ENCODE measurements at places on chromosomes 7 and 10.
A peak's percentile ranks its signal among the peaks of the same experiment; 100 is the strongest.

GRCh38 chr7:126462405-126462804 is 790.3 kb downstream of the GRM8 start:
- no peak for DNase-seq

GRCh38 chr10:9853405-9854355 is 1164.0 kb upstream of the CELF2 start:
- no peak for DNase-seq

- no peak for DNase-seq
Measured at GRCh38 chr10:72275351-72276012, 1.8 kb downstream of the DDIT4 start.

DNA sequence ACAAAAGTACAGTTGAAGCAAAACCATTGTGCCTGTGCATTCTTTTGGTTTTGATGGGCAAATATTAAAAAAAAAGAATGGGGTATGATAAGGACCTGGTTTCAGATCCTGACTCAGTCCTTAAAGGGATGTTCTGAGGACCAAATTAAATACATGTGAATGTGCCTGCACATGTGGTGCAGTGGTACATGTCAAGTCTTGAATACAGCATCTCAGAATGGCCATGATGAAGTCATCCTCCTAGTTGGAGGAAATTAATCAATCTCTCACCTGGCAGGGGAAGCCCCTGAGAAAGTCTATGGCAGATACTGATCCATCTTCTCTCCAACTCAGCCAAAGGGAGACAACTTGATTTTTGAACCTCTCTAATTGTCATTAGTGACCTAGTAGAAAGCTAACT is 207.0 kb downstream of the SUGCT start:
- no peak for DNase-seq

GRCh38 chr10:87092861-87093631 is 1.6 kb downstream of the GLUD1 start:
- peak; percentile 51 for DNase-seq

DNA sequence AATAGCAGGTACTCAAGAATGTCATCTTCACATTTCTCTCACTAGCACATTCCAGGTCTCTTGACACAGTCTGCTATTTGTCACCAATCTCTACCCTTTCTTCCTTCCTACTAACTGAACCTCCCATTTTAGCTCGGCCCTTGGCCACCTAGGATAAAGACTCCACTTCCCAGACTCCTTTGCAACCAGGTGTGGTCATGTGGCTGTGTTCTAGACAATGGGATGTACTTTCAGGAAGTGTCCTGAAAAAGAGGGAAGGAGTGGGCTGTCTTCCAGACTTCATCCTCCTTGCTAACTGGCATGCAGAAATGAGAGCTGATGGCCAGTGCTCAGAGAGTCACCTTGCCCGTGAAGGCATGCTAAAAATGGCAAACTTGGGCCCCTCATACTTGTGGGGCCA is 139.2 kb downstream of the AMPH start:
- no peak for DNase-seq

GRCh38 chr10:34547291-34547690 is 267.8 kb downstream of the PARD3 start:
- no peak for DNase-seq

DNA sequence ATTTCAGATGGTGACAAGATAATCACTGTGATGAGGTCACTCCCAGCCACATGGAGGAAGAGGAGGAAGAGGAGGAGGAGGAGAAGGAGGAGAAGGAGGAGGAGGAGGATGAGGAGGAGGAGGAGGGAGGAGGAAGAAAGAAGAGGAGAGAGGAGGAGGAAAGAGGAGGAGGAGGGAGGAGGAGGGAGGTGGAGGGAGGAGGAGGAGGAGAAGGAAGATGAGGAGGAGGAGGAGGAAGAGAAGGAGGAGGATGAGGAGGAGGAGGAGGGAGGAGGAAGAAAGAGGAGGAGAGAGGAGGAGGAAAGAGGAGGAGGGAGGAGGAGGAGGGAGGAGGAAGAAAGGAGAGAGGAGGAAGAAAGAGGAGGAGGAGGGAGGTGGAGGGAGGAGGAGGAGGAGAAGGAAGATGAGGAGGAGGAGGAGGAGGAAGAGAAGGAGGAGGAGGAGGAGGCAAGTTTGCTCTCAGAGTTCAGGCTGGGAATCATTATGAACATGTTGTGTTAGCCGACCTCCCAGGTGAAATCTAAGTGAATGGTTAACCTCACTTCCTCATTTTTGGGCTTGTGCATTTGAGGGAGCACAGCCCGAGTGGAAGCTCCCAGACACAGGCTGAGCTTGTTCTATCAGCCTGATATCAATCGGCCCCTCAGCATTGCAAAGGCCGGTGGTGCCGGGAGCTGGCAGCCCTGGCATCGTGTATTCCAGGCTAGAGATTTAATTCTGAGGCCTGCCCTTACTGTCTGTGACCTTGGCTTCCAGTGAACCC is 236.2 kb upstream of the PITRM1 start:
- no peak for DNase-seq

DNA sequence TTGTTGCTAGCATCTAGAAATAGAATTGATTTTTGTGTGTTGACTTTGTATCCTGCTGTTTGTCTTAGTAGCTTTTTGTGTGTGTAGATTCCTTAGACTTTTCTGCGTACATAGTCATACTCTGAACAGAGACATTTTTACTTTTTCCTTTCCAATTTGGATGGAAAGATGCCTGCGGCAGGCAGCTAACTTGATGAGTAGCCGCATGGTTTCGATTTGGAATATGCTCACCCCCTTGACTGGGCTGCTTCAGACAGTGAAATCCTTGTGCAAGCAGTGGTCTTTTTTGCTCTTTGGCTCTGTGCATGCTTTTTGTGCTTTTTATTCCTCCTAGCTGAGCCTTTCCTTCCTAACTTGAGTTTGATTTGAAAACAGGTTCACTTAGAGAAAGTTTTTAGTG is 71.8 kb downstream of the HHEX start:
- DNase-seq = peak; percentile 19

- DNase-seq = no peak
Measured at GRCh38 chr10:47383261-47384147, 589 bp downstream of the ZNF488 start.

GRCh38 chr7:137020351-137020750 is 151.9 kb downstream of the CHRM2 start:
- DNase-seq = no peak

- DNase-seq = peak; percentile 17
Measured at GRCh38 chr10:34615770-34616169, 199.3 kb downstream of the PARD3 start.

DNA sequence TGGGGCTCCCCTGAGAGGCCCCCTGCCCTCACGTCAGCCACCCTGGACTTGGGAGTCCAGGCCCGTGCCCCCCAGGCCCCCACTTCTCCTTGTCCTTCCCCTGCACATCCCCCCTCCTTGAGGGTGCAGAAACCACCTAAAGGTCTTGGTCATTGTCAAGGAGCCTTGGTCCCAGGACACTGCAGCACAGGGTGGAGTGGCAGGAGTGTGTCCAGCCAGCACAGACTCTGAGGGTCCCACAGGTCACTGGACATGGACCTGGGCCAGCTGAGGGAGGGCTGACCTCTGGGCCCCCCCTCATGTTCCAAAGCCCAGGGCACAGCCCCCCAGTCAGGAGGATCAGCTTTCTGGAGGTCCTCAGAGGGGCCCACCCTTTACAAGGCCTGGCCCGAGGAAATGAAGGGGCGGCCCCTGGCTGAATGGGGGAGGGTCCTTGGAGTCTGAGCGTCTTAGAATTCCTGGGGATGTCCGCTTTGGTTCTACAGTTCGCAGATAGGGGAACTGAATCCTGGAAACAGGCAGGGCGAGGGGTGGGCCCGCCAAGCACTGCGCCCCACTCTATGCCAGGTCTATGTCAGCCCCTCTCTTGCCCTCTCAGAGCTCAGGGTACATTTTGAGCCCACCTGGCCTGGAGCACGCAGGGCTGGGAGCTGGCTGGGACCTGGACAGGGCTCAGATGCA is 54.0 kb downstream of the PWWP2B start:
- no peak for DNase-seq

- no peak for DNase-seq
Measured at GRCh38 chr10:111087968-111088505, 11.2 kb downstream of the ADRA2A start.

DNA sequence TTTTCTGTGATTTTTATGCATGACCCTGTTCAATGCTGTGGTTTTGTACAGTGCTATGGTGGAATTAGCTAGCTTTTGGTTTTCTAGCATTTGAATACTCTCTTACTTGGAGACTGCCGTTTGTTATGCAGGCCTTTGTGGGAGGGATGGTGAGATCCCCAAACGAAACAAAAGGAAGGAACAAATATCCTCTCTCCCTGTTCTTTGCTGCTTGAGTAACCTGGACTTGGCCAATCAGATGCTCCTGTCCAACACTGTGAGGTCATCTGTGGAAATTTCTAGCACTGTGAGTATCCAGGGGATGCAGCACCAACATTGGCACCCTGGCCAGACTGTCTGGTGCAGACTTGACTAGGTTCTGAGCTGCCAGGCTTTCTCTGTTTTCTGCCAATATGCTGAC is 314.4 kb downstream of the ANKRD30A start:
- no peak for DNase-seq

DNA sequence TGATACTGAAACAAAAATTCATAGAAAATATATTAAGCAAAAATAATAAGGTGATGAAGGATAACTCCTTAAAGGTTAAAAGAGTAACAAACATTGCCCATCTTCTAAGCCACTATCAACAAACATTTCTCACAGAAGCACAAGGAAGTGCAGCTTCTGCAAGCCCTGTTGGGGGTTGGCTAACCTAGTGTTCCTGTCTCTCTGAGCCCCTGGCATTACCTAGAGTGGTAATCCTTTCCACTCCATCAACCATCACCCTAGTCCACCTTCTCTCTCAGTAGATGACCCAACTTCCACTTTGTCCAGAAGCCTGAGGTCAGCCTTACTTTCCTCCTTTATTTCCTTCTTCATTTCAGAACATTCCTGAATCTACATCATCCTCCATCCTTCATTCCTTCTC is 59.7 kb downstream of the HIPK2 start:
- no peak for DNase-seq

GRCh38 chr7:140033036-140033435 is 29.7 kb downstream of the PARP12 start:
- peak; percentile 77 for DNase-seq

DNA sequence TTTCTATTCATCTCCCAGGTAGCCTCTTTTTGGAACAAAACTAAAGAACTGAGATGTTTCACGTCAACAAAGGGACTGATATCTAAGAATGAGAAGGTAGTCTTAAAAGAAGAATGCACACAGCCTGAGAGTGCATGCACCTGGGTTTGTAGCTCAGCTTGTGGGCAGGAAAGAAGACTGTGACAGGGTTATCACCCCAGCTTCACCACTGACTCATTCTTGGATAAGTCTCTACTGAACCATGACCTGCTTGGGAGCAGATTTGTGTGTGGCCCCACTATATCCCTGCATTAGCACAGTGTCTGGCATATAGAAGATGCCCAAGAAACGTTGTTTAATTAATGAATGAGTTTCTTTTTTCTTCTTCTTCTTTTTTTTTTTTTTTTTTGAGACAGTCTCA is 187.5 kb downstream of the GPAM start:
- no peak for DNase-seq

- no peak for DNase-seq
Measured at GRCh38 chr10:94490789-94491039, 54.9 kb upstream of the HELLS start.

GRCh38 chr7:24141874-24142509 is 142.0 kb upstream of the NPY start:
- peak; percentile 10 for DNase-seq

- no peak for DNase-seq
Measured at GRCh38 chr10:78860260-78860914, 208.4 kb upstream of the ZMIZ1 start.

DNA sequence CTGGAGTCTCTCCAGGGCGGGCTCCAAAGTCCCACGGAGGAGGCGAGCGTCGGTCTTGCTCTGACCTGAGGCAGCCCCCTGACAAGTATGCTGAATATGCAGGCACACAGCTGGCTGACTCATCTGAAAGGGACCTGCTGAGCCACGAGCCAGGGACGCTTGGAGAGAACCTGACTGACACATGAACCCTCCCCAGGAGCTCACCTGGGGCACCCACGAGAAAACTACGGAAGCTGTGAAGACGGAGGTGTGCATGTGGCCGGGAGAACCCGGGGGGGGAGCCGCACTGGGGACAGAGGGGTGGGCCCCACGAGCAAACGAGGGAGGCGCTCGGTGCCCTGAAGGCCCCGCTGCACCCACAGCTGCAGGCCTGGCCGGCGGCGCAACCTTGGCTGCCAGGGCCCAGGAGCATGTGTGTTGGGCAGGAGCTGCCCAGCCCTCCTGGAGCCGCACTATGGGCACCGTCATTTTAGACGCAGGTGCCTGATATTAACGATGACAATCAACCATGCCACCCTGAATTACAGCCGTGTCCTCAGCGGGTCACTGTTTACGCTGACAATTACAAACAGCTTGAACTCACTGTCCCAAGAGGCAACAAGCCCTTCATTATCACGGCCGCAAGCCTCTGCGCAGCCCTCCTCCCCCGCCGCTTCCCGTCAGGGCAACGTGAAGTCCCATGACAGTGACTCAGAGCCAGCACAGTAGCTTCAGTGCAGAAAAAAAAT is 64.7 kb downstream of the DIP2C start:
- peak; percentile 47 for DNase-seq

GRCh38 chr7:1812509-1813393 is 142.7 kb downstream of the ELFN1 start:
- no peak for DNase-seq

- no peak for DNase-seq
Measured at GRCh38 chr10:36224431-36224985, 582.4 kb upstream of the FZD8 start.

DNA sequence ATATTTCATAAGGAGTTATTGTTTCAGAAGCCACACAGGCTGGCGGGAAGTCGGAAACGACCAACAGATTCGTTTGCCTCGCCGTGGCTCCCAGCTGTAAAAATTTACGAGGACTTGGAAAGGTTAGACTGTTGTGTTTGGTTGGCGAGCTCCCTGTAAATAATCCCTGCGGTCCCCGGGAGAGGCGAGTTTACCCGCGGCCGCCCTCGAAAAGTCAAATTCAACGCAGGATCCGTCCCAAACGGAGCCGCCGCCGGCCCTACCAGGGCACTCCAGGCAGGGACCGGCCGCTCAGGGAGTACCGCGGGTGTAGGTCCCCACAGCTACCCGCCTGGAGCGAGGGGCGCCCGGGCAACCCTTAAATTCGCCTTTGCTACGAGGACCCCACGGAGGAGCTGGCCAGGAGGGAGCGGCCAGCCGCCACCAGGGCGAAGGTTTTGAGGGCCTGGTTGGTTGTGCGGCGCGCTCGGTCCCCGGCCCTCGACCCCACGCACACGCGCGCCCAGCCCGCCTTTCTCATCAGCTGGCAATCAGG is 726 bp upstream of the HOXA9 start:
- DNase-seq = peak; percentile 57

GRCh38 chr7:158245724-158246041 is 341.9 kb downstream of the PTPRN2 start:
- no peak for DNase-seq

Data from ELR (cell line).